ENCODE measurements at places on chromosomes 6 and 20. TPM values are rescaled to one million over a fixed set of nuclear protein-coding genes. Genes with fewer than 3 reads are reported as not detected.

Gene TRPC4AP
- 48.4 TPM for total RNA-seq

Gene SLC17A1
- total RNA-seq: not detected

Gene HSF2
- total RNA-seq: 21.1 TPM

- no peak for DNase-seq
Observed at GRCh38 chr6:166849749-166850183, 106.6 kb downstream of the RNASET2 start.

- DNase-seq: no peak
Observed at GRCh38 chr6:159178847-159179246, 9.6 kb downstream of the FNDC1 start.

DNA sequence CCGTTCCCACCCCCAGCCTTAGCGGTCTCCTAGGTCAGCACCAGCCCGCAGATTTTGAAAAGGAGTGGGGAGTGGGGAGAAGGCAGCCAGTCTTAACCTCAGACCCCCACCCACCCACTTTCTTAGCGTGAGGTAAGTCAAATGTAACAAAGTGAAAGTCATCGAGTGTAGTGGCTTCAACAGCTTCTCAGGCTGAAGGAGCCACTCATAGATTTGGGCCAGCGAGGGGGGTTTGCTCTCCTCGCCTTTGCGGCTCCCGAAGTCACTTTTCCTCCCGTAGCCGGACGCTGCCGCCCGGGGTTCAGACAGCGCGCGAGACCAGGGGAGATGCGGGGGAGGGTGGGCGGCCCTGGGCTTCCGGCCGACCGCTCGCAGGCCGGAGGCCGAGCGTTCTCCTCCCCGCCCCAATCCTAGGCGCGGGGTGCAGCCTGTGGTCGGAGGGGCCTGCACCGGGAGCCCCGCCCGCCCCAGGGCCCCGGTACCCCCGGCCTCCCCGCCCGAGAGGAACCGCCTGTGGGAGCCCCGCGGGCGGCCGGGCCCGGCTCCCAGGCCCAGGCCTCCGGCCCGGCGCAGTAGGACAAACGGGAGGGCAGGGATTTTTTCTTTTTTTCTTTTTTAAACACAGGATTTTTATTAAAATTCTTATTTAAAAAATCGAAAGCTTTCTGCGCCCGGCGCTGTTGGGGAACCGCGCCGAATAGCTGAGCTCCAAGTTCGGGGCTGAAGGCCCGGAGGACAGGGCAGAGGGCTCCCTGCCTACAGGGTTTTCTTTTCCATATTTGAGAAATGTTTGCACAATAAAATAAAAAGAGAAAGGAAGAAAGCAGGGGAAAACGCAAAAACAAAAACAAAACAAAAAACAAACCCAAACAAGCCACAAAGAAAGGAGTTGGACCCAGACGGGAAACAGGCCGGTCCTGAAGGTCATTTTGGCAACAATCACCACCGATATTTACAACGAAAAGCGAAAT lies 3.2 kb downstream of the NKX2-2 start:
- DNase-seq: no peak

- DNase-seq: no peak
Observed at GRCh38 chr6:166253778-166254204, 54.4 kb downstream of the PRR18 start.

GRCh38 chr6:84738996-84739865 lies 25.2 kb downstream of the TBX18 start:
- DNase-seq: no peak

DNA sequence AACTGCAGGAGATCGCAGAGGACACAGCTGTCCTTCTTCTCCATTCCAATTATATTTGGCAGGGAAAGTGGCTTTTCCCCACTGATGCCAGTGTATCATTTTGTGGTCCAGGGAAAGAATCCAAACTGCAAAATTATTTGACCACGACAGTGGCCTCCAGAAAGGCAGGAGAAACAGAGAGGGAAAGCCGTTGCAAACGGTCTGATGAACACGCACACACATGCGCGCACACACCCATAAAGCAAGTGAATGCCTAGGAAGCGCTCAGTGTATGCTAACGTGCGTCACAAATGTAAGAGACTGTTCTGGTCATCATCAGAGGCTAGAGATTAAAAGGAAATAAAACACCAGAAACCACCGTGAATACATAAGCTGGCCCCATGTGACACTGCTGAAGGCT lies 54.0 kb downstream of the NPEPL1 start:
- DNase-seq: no peak

GRCh38 chr20:19382386-19383340 lies 170.2 kb downstream of the SLC24A3 start:
- DNase-seq: no peak

DNA sequence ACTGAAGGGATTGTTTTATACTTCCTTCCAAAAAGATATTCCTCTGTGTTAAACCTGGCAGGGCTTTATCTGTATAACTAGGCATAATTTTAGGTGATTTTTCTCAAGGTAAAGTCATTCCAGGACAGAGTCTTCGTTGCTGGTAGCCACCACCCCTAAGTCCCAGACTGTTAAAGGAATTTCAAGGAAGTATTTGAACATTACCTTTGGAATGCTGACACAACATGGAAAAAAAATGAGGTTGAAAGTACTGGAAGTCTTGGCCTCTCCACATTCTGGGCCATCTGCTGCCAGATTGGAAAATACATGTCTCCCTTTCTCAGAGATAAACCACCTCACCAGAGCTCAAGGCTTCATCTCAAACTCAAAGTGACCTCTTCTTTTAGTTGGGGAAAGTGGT lies 27.0 kb upstream of the ETV7 start:
- no peak for DNase-seq

DNA sequence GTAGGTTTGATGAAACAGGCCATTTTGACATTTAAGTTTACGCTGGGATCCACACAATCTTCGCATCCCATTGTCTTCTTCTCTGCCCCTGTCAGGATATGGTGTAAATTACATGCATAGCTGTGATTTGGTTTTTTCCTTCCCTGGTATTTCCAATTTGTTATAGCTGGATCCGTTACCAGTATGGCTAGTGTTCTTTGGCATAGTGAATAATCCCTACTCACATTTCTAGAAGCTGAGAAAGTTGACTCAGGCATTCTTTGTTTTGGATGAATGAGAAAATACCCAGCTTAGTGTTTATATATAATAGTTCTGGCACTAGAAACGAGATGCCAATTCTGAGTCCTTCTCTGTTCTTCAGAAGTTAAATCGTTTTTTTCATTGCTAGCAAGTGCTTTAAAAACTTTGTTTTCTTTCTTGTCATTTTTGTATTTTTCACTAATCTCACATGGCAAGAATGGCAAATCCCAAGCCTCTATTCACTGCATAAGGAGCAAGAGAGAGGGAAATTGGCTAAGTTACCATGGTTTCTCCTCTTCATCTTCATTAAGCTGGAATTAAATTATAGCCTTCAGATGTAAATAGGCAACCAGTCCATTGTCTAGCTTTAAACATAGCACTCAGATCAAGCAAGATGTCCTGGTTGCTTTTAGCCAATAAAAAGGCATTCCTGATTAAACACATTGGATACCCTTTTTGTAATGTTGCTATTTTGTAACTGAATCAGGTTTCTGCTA lies 91.9 kb upstream of the LAMP5 start:
- DNase-seq: no peak
